ENCODE measurements at places on chromosomes 5 and 9.

GRCh38 chr5:52964138-52964537 is 25.0 kb upstream of the ITGA2 start:
- DNase-seq = no peak

- no peak for DNase-seq
Observed at GRCh38 chr9:93116072-93116961, 17.7 kb downstream of the NINJ1 start.

GRCh38 chr9:112861638-112862555 is 28.8 kb downstream of the SLC46A2 start:
- no peak for DNase-seq

GRCh38 chr9:99577351-99577750 is 244.3 kb upstream of the NR4A3 start:
- DNase-seq = no peak

- no peak for DNase-seq
Observed at GRCh38 chr9:21690561-21690960, 111.9 kb upstream of the MTAP start.
